ENCODE measurements at places on chromosomes 7 and 10.

DNA sequence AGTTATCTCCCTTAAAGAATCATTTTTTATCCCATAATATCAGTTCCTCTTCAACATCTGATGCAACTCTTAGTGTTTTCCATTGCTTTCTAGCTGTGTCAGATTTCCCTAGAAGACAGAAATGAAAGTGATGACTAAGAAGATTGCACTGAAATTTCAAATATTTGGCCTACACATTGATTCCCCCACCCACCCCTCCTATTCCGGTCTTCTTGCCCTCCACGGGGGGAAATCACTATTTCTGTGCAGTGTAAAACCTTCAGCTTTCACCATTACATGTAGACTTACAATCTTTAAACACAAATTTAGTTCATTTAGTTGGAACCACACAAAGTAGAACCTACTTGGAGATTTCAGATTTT, 63.7 kb upstream of the IL6 start:
- DNase-seq: no peak

GRCh38 chr10:30736685-30737232, 107.2 kb upstream of the LYZL2 start:
- DNase-seq: no peak

GRCh38 chr7:135391514-135391913, 118.4 kb downstream of the CNOT4 start:
- DNase-seq: no peak

DNA sequence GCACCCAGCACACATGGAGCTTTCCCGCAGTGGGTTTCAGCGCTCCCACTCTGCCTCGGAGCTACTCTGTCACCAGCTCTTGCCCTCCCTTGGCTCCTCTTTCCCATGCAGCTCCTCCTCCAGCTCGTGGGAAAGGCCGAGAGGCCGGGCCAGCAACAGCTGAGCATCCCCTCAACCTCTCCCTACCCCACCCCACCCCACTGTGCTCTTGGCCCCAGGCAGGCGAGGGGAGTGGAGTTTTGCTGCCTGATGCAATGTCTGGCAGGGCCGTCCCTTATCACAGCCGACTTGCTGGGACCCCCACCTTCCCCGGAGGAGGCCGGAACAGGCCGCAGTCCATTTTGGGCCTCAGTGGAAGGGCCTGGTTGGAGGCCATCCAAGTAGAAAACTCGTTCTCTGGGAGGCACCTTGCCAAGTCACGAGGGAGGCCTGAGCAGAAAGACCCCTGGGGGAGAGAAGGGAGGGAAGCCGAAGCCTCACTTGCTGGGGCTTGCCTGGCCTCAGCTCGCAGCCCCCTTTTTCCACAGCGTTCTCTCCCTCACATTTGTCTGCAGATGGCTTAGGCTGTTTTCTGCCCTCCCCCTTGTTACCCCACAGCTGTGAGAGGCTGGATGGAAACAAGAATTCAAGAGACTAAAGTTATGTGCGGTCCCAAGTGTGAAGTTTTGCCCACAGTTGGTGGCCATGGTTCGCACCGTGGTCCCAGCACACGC, 35.3 kb downstream of the CHST3 start:
- DNase-seq: peak; percentile 82

- DNase-seq: no peak
Measured at GRCh38 chr10:114266521-114266920, 27.5 kb downstream of the VWA2 start.

- no peak for DNase-seq
Measured at GRCh38 chr10:11002485-11002884, 15.2 kb upstream of the CELF2 start.

GRCh38 chr7:37081436-37081835, 357.1 kb upstream of the AOAH start:
- no peak for DNase-seq

Data from amygdala (tissue), 56 donors.